ENCODE measurements at places on chromosomes 2 and 18. TPM values are rescaled to one million over a fixed set of nuclear protein-coding genes. Genes with fewer than 3 reads are reported as not detected.

The INHBB gene
- not detected for total RNA-seq

The CLEC4F gene
- not detected for total RNA-seq

The REG3A gene
- not detected for total RNA-seq

The ZNF236 gene
- 3.7 TPM for total RNA-seq

The MARCO gene
- not detected for total RNA-seq

The ZFAND2B gene
- 28.2 TPM for total RNA-seq

The FIGN gene
- 0.74 TPM for total RNA-seq

The GNAL gene
- total RNA-seq = 0.34 TPM

The BUB1 gene
- 59.0 TPM for total RNA-seq
